ENCODE measurements at places on chromosomes 3 and 15.

- DNase-seq, result no peak
These were observed 941 bp downstream of the ZBED2 start for GRCh38 chr3:111594205-111594604.

DNA sequence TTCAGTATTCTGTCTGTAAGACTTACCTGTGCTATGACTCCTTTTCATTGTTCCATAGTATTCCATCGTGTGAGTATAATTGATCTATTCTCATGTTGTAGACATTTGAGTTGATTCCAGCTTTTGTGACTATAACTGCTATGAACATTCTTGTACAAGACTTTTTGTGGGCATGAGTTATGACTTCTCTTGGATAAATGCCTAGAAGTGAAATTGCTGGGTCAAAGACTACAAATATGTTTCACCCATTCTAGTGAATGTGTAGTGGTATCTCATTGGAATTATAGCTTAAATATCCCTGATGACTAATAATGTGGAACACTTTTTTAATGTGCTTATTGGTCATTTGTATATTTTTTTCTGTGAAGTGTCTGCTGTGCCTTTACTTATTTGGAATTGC is 27.6 kb upstream of the NPHP3 start:
- no peak for DNase-seq

- DNase-seq, result no peak
These were observed 35.0 kb upstream of the COLQ start for GRCh38 chr3:15556512-15556911.

- DNase-seq, result peak; percentile 42
These were observed 21.4 kb downstream of the ACKR2 start for GRCh38 chr3:42830437-42831320.

GRCh38 chr15:62497356-62497755 is 332.3 kb upstream of the C2CD4B start:
- DNase-seq, result no peak

GRCh38 chr3:48194446-48195071 is 6.3 kb upstream of the CDC25A start:
- peak; percentile 63 for DNase-seq

DNA sequence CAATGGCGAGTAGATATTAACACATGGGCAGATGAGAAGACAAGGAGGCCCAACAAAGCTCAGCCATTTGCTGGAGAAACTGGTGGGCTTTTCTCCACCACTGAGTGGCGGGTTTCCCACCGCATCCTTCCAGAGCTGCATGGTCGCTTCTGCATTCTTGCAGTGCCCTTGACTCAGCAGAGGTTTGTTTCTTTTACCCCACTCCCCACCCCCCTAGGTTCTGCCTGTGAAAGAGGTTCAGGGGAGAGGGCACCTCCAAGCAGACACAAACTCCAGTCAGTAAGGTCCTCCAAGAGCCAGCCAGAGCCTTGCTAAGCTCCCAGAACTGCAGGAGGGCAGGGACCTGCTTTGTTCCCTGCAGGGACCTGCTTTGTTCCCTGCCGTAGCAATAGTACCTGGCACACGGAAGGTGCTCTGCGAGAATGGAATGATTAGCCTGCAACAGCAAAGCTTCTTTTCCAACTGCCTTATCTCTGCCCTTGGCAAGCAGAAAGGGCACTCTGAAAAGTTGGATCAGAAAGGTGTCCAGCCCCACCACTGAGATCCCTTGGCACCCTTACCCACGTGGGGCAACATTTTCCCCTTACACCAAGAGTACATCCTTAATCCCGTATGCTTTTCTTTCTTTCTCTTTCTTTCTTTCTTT is 1.4 kb downstream of the PAQR5 start:
- DNase-seq, result no peak

DNA sequence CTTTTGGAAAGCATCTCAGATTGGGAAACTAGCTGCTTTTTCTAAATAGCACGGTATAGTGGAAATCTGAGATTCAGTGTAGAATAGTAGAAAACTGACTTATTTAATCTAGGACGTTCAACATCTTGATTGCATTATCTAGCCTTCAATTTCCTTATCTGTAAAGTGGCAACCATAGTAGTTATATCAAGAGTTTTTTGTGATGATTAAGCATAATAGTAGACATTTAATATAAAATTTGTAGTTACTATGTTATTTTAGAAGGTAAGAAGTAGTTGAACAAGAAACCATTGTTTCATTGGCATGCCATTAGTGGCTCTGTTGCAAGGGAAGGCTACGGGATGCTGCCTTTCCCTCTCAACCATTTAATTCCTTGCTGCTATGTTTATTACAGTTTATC is 367.3 kb downstream of the NAALADL2 start:
- DNase-seq, result no peak

GRCh38 chr15:94692710-94693109 is 461.3 kb downstream of the MCTP2 start:
- no peak for DNase-seq

GRCh38 chr3:34183114-34183513 is 384.7 kb downstream of the PDCD6IP start:
- DNase-seq, result no peak

- DNase-seq, result no peak
These were observed 142.3 kb upstream of the RASGRP1 start for GRCh38 chr15:38706956-38707355.

Data from NCI-H2029 (cell line).